ENCODE measurements at places on chromosomes 7 and 10.

DNA sequence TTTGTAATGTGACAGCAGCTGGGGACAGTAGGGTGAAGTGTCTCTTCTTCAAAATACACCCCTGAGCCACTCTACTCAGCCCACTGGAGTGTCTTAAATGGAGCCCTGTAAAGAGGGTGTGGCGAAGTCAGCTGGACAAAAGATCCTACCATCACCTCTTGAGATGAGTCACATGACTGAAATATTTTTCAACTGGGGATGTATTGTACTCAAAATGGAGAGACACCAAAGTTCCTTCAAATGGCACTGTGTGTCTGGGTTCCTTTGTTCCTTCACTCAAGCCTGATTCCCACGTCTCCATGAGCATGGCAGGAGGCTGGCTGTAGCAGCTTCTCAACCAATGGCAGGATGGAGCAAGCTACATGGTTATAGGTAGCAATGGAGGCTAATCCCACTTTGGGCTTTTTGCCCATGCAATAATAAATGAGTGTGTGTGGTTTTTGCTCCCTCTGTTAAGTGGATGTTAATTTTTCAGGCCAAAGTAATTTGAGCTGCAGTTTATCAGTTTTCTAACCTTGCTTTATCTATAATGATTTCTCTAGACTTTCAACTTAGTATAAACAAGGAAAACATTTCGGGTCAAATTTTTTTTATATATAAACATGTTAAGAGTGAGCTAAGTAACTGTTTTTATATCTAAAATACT is 68.2 kb downstream of the CLEC2L start:
- DNase-seq = no peak

- DNase-seq = no peak
These were observed 38.0 kb downstream of the PRKAG2 start for GRCh38 chr7:151838861-151839381.

- DNase-seq = no peak
These were observed 59.2 kb downstream of the ZNF503 start for GRCh38 chr10:75342397-75342796.

DNA sequence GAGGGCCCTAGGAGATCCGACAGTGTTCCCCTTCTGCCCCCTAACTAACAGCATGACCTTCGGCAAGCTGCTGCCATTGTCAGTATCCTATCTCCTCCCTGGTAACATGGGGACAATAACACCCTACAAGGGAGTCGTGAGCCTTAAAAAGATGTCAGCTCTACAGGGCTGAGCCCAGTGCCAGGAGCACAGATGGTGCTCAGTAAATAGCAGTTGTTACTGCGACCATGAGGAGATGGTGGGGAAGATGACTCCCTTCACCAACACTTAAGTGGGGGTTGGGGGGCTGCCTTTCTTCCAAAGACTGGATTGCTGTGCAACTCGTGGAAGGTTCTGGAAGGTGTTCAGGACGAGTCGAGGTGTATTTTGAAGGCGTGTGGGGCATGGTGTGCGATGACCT is 29.5 kb upstream of the C10orf120 start:
- no peak for DNase-seq

DNA sequence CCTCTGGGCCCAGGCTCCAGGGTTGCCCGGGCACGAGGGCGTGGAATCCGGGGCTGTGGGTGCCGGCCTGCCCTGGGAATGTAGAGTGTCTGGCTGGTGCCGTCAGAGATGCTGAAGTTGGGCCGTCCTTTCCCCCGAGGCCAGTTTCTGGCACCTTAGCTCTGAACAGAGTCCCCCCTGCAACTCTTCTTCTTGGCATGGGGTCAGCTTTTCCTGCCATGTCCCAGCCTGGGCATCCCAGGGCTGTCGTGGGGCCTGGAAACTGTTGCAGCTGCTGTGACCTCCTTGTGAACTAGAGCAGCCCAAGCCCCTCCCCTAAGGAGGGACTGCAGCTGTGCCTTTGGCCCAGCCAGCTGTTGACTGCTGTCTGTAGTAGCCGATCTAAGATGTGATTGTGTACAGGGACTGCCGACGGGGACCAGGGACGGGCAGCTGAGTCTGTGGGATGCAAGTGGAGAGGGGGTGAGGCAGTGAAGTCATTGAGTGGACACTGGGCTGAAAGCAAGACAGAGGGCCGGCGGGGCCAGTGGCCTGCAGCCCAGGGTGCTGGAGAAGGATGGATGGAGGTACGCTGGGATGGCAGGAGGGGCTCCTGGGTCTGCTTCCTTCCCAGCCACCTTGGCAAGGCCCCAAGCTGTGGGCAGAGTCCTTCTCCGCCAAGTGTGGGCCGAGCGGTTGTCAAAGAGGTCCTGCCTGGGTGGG is 35.8 kb downstream of the GBX1 start:
- DNase-seq = peak; percentile 79

DNA sequence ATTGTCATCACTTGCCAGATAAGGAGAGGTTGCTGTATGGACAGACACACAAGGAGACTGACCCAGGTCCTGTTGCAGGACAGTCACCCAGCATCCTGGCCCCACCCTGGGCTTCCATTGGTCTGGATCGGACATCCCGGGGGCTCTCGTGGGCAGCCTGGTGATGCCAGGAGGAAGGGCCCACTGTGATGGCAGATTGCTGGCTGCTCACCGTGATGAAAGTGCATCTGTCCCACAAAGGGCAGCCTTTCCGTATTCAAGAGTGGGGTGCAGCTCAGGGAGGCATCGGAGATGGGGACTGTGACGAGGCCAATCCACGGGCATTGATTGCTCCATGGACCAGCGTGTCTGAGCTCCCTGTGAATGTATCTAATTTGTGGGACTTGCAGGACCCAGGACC is 41.3 kb downstream of the PRKAG2 start:
- DNase-seq = no peak

DNA sequence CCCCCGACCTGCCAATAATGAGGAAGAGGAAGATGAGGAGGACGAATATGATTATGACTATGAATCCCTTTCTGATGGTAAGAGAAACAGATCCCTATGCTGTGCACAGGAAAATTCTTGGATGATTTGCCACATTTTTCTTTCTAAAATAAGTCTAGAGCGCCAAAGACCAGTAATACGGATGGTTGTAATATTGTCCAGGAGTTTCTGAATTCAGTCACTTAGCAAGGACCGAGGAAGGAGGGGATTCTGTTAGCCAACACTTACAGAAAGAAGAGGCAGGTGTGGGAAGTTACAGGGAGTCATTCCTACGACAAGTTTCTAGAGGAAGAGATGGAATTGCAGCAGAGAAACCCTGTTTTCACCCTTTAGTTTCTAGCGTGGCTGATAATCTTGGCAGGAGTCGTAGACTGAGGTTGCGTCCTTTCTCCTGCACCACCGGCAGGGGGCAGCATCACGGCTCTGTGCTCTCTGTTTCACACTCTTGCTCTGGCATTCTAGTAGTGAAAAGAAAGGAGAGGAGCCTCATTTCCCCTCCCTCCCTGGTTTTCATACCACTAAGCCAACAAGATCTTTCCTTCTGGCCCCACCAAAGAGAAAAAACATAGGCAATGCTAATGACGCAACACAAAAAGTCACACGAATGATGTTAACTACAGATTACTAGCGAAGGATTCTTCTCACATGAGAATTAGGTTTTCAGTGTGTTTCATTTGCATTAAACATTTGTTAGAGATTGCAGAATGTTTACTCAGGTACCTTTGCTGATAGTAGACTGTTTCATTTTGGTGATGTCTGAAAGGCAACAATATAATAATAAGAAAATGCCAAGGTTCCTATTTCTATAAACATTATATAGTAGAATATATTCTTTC is 82.7 kb downstream of the NOC3L start:
- peak; percentile 10 for DNase-seq

GRCh38 chr10:113643183-113643582 is 20.7 kb downstream of the NRAP start:
- no peak for DNase-seq

DNA sequence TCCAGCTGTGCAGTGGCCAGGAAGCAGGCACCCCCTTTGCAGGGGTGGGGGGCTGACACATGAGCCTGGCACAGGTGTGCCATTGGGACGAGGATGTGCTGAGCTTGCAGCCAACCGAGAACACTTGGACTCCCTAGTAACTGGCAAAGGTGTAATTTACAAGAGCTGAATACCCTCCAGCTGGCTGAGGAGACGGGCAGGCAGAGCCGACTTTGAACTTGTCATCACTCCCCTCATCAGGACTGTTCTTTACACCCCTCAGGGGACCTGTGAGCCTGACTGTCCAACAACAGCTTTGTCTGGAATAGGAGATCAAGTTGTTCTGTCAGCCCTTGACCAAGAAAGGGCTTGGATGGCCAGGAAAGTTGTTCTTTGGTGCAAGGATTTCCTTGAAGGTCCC is 61.2 kb downstream of the CDH23 start:
- DNase-seq = peak; percentile 52

DNA sequence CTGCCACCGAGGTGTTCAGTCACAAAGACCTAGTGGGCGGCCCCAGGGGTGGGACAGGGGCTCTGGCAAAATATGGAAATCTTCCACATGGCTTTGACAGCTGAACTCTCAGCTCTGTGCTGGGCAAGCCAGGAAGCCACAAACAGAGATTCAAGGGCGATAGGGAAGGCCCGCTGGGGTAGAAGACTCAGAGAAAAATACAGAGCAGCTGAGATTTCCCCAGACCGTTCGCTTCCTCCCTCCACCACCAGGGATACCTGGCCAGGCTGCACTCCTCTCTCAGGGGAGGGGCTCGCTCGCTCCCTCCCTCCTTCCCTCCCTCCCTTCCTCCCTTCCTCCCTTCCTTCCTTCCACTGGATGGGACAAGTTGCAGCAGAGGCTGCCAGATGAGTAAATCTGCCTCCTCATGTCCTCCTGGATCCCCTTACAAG is 260.5 kb downstream of the PRPF18 start:
- no peak for DNase-seq

- no peak for DNase-seq
These were observed 115.6 kb upstream of the IMMP2L start for GRCh38 chr7:111677848-111678247.

DNA sequence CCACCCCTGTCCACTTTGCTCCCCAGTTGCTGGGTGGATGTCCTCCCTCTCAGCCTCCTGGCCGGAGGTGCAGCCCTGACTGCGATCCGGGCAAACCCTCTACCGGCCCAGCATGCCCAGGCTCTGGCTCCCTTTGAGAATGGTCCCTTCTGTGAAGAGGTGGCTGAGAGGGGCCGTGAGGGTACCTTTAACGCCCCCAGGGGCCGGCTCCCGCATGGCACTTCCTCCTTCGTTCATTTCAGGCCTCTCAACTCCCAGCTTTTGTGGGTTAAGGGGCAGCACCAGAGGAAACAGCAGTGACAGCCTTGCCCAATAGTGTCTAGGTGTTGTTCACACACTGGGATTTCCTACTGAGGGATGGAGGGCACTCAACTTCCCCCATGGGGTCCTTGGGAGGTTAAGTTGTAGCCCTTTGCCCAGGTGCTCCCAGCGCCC is 33.2 kb upstream of the HABP2 start:
- DNase-seq = no peak

DNA sequence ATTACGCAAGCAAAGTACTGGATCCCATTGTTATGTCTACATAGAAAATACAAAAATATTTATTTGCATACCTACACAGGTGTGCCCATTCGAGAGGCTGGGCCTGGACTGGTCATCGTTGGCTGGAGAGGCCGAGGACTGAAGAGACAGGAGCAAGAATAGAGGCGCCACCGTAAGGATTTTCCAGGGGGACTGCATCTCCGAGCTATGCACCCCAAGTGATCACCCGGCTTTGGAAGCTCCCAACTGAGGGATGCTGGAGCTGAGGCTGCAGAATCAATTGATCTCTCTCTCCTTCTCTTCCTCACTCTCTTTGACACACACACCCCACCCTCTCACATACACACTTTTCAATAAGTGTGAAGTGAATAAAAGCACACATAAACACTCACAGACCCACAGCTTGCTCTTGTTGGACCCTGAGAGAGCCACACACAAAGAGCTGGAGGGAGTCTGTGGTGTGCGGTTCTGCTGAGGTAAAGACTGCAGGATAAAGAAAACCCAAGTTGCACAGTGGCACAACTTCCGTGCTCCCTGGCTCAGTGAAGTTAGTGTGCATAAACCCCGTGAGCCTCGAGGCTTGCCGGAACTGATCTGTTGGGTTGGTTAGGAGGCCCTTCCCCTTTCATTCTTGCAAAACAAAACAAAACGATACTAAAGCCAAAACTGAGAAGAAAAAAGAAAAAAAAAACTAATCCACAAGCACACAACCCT is at the start of gene AOAH:
Gene AOAH (minus strand): TSS at position 544 of the 714 bp plus-strand sequence. CDS start 346 bp downstream, at position 198.
- DNase-seq = no peak

- DNase-seq = no peak
These were observed 43.5 kb upstream of the HSPA12A start for GRCh38 chr10:116785867-116786266.

DNA sequence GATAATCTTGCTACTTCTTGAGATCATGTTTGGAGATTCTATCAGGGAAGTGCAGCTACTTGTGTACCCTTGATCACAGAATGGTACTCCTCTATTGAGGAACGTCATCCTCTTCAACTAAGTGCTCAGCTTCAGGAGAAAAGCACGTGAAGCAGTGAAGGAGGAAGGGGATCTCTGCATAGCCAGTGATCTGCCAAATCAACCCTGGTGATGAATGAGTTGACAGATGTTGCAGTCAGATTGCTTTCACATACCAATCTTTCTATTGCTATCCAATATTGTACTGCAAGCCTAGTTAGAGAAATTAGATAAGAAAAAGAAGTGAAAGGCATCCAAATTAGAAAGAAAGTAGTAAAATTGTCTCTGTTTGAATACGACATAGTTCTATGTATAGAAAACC is 309.4 kb downstream of the TWIST1 start:
- DNase-seq = no peak

GRCh38 chr7:156460858-156461627 is 179.5 kb upstream of the RNF32 start:
- peak; percentile 17 for DNase-seq

- no peak for DNase-seq
These were observed 48.2 kb downstream of the EZH2 start for GRCh38 chr7:148835854-148836253.

GRCh38 chr10:25405871-25406270 is 231.1 kb downstream of the GPR158 start:
- no peak for DNase-seq

- DNase-seq = no peak
These were observed 199.7 kb downstream of the EXOC4 start for GRCh38 chr7:133452577-133452976.

DNA sequence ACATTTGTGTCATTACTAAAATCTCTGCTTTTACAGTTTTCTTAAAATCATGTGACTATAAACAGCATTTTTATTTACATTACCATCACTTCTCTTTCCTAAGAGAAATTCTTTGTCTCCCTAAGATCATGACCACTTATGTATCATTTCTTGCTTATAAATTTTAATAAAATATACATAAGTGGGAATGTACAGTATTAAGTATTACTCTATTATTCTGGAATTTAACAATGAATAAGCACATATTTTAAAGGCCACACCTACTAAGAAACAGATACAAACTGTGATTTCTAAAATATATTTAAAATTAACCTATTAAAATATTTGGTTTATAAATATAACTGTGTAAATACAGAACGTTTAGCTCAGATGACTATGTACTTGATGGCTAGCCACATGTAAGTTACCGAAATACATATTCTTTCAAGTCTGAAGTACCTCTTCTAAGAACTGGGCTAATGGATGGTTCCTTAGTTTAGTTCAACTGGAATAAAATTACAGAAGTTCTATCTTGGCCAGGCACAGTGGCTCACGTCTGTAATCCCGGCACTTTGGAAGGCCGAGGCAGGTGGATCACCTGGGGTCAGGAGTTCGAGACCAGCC is 33.3 kb upstream of the PTPRN2 start:
- no peak for DNase-seq
